ENCODE measurements at places on chromosomes 3 and 15.
A peak's percentile ranks its signal among the peaks of the same experiment; 100 is the strongest.

GRCh38 chr15:42160136-42160535, 3.7 kb upstream of the PLA2G4F start:
- DNase-seq = no peak

GRCh38 chr15:29103824-29104565, 165.6 kb downstream of the NSMCE3 start:
- peak; percentile 58 for DNase-seq

DNA sequence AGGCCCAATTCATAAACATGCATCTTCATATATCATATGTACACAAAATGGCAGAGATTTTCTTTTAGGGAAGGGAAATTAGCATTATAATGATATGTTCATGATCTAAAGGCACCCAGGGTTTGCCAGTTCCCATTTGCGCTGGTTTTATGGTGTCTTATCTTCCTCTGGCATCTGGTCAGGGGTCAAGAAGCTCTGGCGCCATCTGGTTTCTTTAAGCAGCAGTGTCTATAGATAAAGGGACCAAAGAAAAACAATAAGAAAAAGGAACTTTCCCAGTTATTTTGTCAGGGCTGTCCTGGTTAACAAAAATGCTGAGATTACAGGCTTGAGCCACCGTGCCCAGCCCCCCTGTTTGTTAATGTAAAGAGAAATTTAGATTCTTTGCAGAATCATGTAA, 3.3 kb upstream of the DCP1A start:
- DNase-seq = no peak

DNA sequence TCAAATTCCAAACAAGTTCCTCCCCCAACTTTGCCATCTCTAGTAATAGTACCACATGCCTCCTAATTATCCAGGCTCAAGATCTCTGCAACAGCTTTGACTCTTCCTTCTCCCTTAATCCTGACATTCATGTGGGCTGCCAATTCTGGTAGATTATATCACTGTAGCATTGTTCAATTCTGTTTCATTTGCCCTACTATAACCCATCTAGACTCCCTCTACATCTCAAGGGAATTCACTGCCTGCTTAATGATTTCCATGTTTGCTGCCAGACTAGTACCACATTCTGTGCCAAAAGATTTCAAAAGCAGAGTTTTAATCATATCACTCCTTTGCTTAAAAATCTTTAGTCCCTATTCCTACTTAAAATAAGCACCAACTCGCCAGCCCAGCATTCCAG, 34.6 kb upstream of the PPIB start:
- no peak for DNase-seq

DNA sequence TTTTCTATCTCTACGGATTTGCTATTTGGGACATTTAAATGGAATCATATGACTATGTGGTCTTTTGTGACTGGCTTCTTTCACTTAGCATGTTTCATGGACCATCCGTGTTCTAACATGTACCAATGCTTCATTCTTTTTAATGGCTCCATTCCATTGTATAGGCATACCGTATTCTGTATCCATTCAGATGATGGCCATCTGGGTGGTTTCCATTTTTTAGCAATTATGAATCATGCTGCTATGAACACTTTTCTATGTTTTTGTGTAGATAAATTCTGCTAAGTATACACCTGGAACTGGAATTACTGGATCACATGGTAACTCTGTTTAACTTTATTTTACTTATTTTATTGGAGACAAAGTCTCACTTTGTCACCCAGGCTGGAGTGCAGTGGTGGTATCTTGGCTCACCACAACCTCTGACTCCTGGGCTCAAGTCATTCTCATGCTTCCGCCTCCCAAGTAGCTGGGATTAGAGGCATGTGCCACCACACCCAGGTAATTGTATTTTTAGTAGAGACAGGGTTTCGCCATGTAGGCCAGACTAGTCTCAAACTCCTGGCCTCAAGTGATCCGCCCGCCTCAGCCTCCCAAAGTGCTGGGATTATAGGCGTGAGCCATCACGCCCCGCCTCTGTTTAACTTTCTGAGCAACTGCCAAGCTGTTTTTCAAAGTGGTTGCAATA, 13.4 kb downstream of the UBP1 start:
- no peak for DNase-seq

DNA sequence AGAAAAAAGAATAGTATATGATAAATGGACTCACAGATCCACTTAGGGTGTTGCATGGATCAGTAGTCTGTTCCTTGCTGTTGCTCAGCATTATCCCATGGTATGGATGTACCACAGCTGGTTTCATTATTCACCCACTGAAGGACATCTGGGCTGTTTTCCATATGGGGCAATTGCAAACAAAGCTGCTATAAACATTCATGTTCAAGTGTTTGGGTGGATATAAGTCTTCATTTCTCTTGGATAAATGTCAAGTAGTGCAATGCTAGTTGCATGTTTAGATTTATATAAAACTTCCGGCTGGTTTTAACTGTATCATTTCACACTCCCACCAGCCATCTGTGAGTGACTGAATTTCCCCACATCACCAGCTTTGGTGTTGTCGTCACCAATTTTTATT, 137.7 kb downstream of the ASB7 start:
- no peak for DNase-seq

DNA sequence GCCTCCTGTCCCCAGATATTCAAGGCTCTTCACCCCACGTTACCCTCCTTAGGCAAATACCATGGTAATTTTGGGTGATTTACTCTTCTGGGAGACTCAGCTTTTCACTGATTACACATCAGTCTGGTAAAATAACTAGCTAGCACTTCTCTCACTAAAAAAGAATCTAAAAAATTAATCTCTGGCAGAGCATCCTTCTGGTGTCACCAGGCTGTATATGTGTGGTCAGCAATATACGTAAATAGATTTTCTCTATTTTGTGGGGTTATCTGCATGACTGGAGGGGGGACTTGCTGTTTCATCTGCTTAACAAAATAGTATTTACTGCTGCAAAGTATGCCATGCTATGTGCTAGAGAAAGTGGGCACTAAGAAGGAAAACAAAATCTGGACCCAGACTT, 45.1 kb downstream of the LRRC28 start:
- no peak for DNase-seq

DNA sequence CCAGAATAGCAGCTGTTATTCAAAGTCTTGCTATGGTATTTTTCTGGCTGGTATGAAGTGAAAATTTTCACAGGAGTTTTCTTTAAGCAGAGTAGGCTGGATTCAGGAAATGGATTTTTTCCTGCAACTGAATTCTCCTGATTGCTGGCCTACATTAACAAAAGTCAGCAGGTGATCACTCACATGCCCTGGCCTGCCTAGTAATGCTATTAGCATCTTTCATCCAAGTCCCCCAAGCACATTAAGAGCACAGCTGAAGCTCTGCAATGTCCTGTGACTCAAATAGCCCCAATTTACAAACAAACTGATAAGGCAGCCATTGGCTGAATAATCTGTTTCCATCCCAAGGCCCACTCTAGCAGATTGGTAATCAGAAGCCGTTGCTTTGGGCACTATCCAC, 688.3 kb upstream of the LMCD1 start:
- DNase-seq = no peak

DNA sequence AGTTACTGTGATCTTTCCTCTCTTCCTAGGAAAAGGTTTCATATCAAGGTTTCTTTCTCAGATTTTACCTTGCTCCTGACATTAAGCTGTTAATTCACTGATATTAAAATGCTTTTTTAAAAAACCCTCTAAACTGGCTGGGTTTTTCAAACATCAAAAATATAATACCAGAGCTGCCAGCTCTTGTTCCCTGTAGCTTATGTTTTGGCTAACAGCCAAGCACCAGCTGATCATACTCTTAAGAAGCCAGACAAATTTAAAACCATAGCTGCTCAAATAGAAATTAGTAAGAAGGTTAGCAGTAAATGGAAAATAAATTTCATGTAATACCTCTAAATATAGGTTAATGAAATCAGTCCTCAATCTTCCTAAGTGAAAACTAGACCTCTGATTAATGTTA, 657.5 kb downstream of the GRM7 start:
- no peak for DNase-seq

- DNase-seq = no peak
These were observed 19.3 kb upstream of the EOGT start for GRCh38 chr3:69032737-69033136.

- no peak for DNase-seq
These were observed 76.4 kb downstream of the GAP43 start for GRCh38 chr3:115699706-115700105.

DNA sequence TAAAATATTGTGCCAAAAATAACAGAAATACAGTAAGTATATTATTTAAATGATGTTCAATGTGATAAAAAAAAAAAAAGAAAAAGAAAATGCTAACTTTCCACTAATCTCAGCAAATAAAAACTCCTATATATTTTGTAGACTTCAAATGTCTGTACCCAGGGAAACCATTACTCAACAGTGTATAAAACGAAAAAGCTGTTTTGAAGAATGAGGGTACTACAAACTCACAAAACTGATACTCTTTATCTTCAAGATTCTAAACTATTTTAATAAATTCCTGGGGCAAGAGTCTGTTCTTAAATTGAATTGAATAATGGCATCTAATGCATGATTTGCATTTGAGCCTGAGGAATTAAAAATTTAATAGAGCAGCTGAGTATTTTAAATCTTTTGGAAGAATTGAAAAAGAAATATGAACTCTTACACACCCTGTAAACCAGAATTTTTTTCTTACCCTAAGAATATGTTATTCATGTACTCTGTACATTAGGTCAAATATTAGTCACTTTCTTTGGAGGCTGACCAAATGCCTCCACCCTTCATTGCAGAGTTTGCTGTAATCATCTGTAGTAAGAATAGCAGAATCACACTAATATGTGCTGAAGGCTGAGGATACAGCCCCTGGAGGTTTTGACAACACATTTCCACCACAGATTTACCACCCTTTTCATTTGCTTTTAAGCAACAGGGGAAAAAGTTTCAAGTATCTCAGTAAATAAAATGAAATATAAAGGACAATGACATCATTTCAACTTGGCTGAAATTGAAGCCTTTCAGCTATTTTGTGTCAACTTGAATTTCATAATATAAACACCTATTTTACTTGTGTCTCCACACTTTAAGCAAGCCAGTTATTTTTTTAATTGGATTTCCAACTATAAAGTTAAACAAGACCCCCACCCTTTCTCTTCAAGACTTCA, 79.7 kb downstream of the FBN1 start:
- no peak for DNase-seq

DNA sequence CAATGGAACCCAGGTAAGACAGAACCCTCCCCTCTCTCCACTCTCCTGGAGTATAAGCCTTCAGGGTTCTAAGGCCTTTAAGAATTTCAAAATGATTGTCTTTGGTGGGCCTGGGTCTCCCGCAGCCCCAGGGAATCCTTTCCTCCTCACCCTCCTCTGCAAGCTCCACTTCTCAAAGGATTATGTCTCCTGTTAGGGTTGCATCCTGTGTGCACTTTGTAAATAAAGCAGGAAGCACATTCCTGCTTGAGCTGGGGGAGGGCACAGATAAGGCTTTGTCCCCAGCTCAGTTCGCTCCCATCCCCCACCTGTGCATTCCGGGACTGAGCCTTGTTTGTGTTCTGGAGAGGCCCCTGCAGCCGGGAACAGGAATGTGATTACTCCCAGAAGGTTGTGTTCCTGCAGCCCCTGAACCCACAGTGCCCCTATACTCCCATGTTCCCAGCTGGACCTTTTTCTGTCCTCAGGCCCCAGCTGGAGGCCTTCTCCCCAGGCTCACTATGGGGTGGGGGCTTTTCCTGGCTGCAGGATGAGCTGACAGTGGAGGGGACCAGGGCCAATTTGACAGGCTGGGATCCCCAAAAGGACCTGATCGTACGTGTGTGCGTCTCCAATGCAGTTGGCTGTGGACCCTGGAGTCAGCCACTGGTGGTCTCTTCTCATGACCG, 9.5 kb downstream of the TYRO3 start:
- no peak for DNase-seq

- DNase-seq = no peak
These were observed 145.8 kb downstream of the TPRA1 start for GRCh38 chr3:127444761-127445160.

GRCh38 chr15:70451821-70452653, 311.3 kb downstream of the UACA start:
- DNase-seq = peak; percentile 40

DNA sequence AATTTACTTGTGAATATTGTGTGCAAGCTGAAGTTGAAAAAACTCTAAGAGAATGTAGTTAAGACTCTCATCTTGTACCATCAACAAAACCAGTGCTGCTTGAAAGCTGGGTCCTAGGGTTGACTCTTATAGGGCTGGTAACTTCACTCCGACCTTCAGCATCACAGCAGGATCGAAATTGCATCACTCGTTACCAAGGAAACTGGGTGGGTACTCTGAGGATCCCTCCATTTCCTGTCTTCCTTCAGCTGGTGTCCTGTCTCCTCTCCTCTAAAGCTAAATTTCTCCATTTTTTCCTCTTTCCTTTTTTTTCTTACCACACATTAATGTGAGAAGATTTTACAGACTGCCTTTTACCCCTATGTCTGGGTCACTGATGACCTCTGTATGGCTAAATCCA, 3.0 kb upstream of the APH1B start:
- DNase-seq = no peak

DNA sequence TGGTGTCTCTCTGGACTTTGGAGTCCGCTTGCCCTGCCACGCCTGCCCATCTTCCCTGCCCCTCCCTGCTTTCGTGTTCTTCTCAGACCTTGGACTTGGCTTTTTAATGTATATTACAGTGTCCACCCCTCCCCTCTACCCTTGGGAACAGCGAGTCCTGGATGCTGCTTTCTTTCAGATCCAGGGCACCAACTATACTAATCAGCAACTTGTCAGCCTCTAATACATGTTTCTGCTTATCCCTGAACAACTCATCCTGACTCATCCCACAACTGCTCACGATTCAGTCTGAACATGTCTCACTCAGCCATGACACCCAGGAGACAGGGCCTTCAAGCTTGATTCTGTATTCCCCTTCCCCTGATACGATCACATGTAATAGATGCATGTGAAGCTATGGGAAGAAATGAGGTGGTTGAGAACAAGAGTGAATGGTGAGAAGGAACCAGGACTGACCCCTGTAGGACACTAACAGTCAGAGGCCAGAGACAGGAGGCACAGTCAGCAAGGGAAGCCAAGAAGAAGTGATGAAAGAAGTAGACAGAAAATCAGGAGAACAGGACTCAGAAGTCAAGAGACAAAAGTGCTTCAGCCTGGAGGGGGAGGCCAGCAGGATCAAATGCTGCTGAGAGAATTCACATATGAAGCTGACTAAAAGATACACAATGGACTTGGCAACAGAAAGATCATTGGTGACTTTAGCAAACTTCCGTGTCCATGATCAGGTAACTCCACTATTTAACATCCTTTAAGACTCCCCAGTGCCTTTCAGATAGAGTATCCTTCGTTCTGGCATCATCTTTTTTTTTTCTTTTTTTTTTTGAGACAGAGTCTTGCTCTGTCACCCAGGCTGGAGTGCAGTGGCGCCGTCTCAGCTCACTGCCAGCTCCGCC, 35.4 kb downstream of the BCL2L10 start:
- no peak for DNase-seq

Data from stimulated activated CD4-positive, alpha-beta T cell treated with anti-CD3 and anti-CD28 coated beads, Interleukin-12 subunit alpha, Interleukin-12 subunit beta, amount 100 ng/mL, for 4 hours (primary cell).